ENCODE measurements at places on chromosomes 2 and 18. TPM values are rescaled to one million over a fixed set of nuclear protein-coding genes. Genes with fewer than 3 reads are reported as not detected.

The ST8SIA5 gene
- total RNA-seq: not detected

GRCh38 chr2:134119117-134119712, 134.7 kb upstream of the MGAT5 start:
- DNase-seq: no peak

DNA sequence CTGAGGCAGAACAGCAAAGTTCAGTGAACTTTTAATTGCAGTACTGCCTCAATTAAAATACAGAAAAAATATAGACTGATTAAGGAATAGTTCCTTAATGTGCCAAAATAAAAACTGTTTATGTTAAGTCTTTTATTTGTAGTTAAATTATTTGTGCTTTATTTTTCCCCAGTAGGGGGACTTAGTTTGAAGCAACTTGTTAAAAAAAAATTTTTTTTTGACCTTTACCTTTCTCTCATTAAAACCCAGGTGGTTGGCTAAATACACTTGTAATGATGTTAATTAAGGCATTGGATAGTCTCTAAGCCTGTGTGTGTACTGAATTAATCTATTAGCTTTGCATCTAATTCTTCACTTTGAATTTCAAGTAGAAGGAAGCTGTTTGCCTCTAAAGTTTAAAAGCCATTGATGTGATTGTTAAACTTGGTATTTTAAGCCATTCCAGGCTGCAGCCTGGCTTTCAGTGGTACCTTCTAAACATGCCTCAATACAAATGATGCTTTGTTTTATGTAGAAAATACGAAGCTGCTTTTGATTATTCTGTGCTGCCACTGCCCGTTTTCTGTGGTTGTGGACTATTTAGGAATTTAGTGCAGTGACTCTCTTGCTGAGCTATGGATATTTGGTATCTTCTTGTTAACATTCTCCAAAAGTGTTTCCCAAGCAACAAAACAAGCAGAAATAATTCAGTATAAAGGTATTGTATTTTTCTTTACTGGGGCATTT, 102.9 kb downstream of the TANC1 start:
- no peak for DNase-seq

DNA sequence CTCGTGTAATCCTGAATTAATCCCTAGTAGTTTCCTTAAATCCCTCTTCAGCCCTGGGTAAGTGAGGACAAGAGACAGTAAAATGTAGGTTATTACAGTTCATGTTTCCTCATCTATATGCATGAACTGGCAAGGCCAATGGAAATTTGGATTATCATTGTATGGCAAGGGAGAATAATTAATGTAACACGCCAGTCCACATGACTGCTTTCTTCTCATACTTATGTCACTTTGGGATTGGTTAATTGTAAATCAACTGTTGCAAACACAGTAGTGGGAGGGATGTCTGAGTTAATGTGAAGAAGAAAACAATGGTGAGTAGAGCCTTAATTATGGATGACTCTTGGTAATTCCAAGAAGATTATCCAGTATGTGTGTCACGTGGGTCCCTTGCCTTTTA, 1.7 kb upstream of the SERPINB7 start:
- DNase-seq: no peak

DNA sequence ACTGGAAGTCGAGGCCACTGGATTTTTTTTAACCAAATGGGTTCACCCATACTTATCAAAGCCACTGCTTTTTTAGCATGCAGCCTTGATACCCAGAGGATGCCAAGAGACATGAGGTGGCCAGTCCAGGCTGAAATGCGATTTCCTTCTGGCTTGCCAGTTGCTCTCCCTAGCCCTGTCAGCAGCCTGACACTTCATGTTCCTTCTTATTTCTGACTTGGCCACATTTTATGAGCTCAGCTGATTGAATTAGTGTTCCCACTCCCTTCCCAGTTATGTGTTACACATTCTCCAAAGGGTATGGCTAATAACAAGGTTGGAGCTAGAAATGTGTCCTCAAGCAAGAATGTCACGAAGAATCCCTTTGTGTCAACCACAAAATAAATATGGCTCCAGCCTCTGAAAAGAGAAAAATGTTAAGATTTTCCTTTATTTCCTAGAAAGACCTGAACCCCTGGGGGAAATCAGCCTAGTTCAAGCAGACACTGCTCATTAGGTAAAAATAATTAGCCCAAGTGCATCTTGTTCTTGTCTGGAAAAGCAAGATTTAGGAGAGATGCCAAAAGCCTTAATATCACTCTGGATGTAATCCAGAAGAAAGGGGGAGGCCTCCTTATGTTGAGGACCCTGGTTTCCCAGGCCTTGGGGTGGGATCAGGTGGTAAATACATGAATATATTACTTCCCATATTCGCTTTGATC, 121.7 kb upstream of the TACR1 start:
- no peak for DNase-seq

The HOXD13 gene
- not detected for total RNA-seq

The ITGB6 gene
- total RNA-seq: not detected

The MAL gene
- total RNA-seq: 59.2 TPM

- DNase-seq: peak; percentile 63
Measured at GRCh38 chr2:112156152-112156986, 18.2 kb downstream of the FBLN7 start.

DNA sequence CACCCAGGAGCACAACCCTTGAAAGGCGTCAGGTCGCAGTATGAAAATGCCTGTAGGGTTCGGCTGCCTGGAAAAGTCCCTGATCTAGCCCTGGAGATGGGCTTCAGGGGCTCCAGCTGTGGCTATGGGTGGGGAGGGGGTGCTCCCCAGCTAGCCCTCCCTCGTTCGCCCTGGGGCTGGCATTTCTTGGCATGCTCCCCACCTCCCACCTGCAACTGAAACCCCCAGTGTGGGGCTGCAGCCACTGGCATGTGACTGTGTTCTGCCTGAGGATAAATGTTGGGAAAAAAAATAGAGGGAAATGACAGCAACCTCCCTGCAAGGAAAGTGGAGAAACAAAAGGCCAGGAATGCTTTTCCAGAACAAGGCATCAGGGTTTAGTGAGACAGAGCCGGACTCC, 109.2 kb downstream of the COPS8 start:
- no peak for DNase-seq

DNA sequence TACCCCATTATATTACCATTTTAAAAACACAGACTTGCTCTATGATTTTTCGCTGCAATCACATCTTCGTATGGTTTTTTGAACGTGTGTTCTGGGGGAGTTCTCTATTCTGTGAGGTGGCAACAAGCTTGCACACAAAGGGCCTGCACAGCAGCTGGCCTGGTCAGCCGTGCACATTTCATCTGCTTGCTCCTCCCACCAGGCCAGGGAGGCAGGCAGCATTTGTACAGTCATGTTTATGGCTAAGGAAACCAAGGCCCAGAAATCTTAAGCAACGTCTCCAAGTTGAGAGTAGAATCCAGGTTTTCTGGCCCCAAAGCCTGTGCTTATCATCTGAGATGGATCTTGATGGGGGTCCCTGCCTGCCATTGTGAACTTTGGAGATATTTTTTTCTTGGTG, 106.4 kb upstream of the SMIM21 start:
- DNase-seq: no peak

DNA sequence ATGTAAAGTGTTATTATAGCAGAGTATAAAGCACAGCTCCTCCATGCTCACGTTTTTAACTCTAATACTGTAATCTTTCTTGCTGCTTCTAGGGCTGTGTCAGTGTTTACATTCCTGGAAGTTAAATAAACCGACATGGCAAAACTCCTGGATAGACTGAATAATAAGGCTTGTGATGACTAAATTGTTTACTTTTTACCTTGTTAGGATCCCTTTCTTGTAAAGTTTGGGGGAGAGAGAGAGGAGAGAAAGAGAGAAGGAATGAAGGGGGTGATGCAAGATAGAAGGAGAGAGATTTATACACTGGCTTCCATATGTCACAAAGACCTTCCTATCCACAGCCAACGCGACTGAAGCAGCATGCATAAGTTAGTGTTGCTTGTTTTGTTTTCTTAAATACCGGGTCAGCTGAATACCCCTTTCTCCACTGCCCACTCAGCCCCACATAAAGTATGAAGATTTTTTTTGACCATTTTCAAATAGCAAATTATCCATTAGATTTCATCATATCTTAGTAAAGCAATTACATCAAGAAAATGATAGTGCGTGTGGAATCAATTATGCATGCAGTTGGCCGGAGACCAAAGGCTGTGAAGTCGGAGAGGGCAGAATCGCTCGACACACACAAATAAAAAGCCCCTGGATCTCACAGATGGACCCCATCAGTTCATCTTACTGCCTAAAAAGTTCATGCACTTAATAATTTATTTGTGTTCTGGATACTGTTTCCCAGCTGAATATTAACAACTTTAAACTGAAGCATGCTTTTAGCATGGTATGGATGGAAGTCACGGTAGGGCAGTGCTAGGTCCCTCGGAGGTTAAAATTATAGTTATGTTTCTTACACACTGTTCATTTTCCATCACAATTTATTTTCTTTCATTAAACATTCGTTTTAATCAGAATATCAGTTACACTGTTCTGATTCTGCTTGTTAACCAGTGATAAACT, 20.1 kb downstream of the BCL11A start:
- DNase-seq: no peak

DNA sequence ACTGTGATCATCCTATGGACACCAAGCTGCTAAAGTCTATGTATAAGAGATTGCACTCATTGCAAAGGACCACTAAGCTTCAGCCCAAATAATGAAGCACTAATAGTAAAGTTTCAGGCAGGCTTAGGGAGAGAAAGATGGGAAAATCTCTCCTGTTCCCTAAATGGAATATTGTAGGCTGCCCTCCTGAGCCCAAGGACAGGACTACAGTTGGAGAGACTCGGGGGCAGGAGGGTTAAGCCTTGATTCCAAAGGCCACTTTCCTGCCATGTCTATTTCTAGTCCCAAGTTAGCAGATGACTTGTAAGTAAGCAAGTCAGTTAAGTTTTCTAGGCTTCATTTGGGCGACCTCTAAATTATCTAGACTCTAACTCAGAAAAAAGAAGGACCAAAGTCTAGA, 9.0 kb downstream of the TMEM247 start:
- no peak for DNase-seq

DNA sequence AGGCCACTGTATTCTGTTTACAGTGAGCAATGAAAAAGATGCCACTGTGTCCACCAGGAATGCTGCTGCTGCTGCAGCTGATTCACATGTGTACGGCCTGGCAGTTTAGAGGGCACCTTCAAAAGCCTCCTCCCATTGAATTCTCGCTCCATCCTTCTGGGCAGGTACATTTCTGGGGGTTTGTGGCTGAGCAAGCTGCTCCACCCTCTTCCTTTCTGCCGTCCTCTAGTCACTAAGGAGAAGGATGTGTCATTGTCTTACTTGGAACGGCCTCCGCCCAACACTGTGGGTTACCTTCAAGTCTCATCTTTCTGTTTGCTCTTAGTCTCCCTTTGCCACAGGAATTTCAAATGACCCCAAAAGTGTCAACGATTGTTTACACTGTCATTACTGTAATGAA, 182.0 kb downstream of the ZBTB7C start:
- DNase-seq: no peak

The ILKAP gene
- total RNA-seq: 42.1 TPM

The LYPD6 gene
- total RNA-seq: not detected

- DNase-seq: no peak
Measured at GRCh38 chr2:234363011-234363487, 133.8 kb downstream of the ARL4C start.

The GCG gene
- not detected for total RNA-seq

DNA sequence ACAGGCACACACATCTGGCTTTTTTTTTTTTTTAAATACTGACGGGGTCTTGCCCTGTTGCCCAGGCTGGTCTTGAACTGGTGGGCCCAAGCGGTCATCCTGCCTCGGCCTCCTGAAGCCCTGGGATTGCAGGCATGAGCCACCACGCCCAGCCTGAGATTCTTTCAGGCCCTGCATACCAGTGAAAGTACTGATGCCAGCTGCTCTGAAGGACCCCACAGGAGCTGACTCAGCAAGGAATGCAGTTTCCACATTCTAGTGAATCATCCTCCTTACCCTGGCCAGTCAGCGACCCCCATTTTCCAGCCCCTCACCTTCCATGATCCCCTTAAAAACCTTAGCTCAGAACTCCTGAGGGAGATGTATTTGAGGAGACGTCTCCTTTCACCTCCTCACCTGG, 5.8 kb upstream of the DTYMK start:
- no peak for DNase-seq

The CIDEA gene
- not detected for total RNA-seq

Measured in activated CD8-positive, alpha-beta T cell treated with anti-CD3 and anti-CD28 coated beads for 36 hours (primary cell).